ENCODE measurements at places on chromosomes 13 and 19.

GRCh38 chr19:45558399-45558878 is 26.2 kb downstream of the OPA3 start:
- no peak for DNase-seq

- no peak for DNase-seq
Observed at GRCh38 chr19:45753548-45753947, 15.5 kb downstream of the SIX5 start.

GRCh38 chr19:6060600-6061375 is 49.5 kb downstream of the RFX2 start:
- no peak for DNase-seq

DNA sequence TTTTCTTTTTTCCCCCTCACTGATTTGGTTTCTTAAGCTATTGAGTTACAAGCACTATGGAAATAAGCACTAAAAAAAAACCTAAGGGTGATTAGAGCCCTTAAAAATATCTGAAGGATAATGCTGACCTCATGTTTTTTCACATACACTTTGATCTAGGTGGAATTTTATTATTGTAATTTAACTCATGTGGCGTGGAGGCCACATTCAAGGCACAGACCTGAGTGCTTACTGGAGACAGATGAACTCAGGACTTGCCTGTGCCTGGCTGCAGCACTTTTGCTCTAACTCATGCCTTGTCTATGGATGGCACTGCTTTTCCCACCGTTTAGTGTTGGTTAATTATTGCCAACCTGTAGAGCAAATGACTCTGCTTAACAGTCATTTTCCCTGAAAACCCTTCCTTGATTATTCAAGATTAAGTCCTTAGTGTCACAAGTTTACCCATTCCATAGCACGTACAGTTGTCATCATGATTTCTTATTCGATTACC is 541.4 kb downstream of the GPC6 start:
- DNase-seq, result no peak

GRCh38 chr19:5165697-5166019 is 175.0 kb downstream of the PTPRS start:
- no peak for DNase-seq

GRCh38 chr13:110361365-110361911 is 54.4 kb downstream of the COL4A2 start:
- DNase-seq, result peak; percentile 67

DNA sequence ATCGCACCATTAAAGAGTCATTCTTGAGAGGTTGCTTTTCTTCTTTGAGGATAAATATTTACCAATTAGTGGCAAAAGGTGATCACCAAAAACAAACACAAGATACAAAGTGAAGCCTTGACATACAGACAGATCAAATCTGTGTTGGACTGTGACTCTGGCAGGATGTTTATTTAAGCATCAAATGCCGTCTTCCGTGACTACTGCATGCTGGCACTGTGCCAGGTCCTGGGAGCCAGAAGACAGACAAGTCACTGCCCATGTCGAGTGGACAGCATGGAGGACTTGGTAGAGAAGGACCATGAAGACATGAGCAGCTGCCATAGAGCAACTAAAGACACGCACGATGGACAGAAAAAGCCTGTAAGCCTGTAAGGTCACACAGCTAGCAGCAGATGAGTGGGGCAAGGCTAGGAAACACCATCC is 92.8 kb upstream of the FARP1 start:
- DNase-seq, result no peak

GRCh38 chr13:92589955-92590354 is 636.7 kb upstream of the GPC6 start:
- DNase-seq, result no peak

DNA sequence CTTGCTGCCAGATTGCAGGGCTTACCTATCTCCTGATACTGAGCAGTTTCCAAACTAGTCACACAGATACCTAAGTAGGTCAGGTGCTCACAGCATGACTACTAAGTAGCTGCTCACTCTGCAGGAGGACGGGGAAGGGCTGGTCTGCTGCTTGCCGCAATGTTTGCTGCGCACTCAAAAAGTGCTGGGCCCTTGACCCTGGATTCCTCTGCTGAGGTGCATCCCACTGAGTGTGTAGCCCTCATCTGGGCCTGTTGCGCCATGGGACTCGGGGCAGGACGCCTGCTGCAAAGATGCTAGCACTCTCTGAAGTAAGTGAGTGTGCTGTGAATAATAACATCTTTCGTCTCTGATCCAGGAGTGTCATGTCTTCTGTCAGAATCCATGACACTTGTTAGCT is 59.2 kb upstream of the MEDAG start:
- no peak for DNase-seq

DNA sequence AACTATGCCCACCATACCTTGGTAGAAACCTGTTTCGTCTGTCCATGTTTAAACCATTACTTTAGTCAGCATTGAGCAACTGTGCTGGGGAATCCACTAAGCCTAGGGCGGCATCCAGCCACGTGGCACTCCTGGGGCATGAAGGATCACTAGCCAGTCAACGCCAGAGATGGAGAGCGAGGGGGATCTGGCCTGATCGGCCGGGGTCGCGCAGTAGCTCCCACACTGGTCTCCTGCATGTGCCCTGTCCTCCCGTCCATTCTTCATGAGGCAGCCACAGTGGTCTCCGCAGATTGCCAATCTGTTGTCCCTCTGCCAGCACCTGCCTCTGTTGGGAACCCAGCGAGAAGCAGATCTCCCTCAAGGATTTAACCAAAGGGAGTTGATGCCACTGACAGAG is 109.4 kb downstream of the DPF1 start:
- no peak for DNase-seq

DNA sequence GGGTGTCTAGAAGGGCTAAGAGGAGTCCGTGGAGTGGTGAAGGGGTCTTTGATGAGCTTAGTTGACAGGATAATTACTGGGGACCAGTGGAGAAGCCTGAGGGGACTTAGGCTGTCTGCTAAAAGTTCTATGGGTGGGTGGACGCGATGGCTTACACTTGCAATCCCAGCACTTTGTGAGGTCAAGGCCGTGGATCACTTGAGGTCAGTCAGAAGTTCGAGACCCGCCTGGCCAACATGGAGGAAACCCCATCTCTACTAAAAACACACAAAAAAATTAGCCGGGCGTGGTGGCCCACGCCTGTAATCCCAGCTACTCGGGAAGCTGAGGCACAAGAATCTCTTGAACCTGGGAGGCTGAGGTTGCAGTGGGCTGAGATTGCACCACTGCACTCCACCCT is 2.8 kb upstream of the GSK3A start:
- no peak for DNase-seq

- DNase-seq, result no peak
Observed at GRCh38 chr13:95156208-95156607, 145.0 kb downstream of the ABCC4 start.

DNA sequence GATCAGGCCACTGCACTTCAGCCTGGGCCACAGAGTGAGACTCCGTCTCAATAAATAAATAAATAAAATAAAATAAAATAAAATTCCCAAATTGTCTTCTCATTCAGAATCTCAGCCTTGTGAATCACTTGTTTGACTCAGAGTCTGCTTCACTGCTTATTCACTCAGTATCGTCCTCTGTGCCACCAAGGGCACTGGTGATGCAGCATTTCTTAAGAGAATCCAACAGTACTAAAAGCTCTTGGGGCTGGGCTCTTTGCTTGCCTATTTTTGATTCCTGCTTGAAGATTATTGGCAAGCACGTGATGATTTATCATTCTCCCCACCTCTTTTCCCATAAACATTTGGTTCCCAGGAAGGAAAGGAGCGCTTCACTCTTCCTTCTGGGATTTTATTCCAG is 54.8 kb upstream of the HMGB1 start:
- DNase-seq, result no peak

DNA sequence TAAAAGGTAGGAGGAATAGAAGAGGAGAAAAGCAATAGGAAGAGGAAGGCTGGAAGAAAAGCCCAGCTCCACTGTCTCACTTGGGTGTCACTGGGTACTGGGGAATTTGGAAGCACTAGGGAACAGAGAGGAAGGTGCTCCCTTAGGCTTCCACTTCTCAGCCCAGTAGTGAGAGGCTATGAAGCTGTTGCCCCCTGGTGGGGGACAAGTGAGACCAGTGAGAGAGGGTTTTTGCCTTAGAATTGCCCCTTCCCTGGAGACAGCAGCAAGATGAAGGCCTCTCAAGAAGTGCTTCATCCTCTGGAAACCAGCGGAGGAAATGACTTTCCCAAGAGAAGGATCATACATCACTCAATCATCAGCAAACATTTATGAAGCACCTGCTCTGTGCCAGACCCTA is 4.7 kb upstream of the ZNF606 start:
- no peak for DNase-seq

DNA sequence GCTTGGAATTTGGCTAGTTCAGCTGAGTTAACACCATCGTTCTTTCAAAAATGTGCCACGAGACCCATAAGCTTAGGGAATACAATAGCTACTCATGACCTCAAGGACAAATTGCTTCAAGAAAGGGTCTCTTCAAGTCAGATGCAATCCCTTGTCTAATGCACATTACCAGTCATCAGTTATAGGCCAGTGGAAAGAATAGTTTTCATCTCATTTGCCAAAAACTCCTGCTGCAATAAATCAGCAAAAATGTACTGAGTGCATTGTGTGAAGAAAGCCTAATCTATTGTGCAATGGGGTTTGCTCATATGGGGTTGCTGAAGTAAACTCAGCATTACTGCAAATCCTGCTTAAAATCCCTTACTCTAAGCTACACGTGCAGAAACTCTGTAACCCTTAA is 208.3 kb upstream of the NBEA start:
- DNase-seq, result peak; percentile 46

- DNase-seq, result peak; percentile 28
Observed at GRCh38 chr13:51222686-51223559, 725 bp downstream of the FAM124A start.

- DNase-seq, result no peak
Observed at GRCh38 chr13:103282571-103283450, 216.6 kb upstream of the SLC10A2 start.

GRCh38 chr13:96428911-96429310 is 339.0 kb downstream of the HS6ST3 start:
- DNase-seq, result no peak

DNA sequence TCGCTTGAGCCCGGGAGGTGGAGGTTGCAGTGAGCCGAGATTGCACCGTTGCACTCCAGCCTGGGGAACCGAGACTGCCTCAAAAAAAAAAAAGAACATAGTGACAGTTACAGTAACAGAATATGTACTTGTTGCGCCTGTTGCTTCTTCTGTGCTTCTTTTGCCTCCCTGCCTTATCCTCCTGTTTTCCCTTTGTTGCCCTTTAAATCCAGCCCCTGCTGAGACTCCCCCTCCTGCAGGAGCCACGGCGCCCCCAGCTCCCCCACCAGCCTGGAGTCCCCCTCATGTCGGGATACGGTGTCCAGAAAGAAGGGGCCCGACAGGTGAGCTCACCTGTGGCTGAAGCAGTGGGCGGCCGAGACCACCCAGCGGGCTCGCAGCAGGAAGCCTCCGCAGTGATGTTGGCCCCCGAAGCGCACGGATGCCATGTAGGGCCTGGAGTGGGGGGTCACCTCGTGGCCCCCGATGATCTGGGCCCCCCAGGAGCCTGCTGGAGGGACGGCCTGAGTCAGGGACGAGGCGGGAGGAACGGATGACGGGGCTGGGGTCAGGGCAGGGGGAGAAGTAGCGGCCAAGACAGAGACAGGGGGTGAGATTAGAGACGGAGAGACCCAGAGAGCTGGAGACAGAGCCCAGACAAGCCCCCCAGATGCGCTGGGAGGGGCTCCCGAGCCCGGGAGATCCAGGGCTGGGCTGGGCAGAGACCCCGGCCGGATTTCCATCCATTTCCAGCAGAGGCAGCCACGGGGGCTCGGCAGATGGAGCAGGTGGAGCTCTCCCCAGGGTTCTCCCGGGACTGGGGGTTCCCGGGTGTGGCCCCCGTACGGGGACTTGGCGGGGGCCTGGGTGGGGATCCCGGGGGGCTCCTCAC is 536 bp downstream of the PRSS57 start:
- no peak for DNase-seq

- DNase-seq, result no peak
Observed at GRCh38 chr19:2533686-2534422, 57.9 kb downstream of the GADD45B start.

DNA sequence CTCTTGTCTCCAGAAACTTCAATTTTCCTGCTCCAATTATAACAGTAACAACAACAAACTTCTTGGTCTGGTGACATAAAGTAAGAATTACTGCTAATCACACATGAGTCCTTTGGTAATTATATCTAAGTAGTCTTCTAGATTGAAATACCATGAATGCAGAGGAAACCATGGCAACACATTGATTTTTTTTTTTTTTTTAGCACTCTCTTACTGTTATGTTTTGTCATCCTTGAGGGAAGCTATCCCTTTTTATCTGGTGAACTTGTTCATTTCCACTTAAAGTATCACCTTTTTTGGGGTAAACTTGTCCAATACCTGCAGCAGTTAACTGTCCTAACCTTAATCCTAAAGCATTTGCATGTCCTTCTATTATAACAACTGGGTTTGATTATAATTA is 256.3 kb downstream of the B3GLCT start:
- no peak for DNase-seq

DNA sequence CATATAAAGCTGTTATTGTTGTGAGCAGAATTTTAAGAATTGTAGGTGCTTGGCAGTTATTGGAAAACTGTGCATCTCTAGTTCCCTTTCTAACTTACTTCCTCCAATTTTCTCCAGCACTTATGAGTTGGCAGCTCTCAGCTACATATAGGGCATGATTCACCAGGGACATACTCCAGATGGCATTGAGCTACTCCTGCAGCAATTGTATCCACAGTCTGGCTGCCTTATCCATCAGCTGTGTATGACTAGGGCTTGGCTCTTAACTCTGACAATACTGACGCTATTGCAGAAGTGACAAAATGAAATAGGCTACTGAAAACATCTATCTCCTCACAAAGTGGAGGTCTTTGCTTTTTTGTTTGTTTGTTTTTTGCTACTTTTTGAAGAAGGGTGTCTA is 276.7 kb downstream of the POU4F1 start:
- DNase-seq, result no peak

All from hindlimb muscle (tissue), 1 donor.